ENCODE measurements at places on chromosomes 7 and 10. TPM values are rescaled to one million over a fixed set of nuclear protein-coding genes. Genes with fewer than 3 reads are reported as not detected.

- DNase-seq: no peak
Measured at GRCh38 chr7:13179775-13180523, 492.5 kb downstream of the ARL4A start.

DNA sequence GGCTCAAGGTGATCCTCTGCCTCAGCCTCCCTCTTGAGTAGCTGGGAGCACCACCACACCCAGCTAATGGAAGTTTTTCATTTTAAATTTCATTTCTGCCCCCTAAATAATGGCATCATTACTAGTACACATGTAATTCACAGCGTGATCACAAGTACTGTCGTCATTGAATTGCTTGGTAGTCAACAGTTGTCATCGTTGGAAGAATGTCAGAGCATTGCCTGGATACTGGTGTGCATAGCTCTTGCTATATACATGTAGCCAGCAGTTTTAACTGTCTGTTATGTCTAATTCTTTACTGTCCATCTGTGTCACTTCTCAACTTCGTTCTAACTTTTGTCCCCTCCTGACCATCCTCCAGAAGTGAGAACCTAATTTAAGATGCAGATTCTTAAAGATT is 62.1 kb downstream of the CRPPA start:
- DNase-seq: no peak

GRCh38 chr10:113132591-113133121 is 182.6 kb downstream of the TCF7L2 start:
- DNase-seq: no peak

DNA sequence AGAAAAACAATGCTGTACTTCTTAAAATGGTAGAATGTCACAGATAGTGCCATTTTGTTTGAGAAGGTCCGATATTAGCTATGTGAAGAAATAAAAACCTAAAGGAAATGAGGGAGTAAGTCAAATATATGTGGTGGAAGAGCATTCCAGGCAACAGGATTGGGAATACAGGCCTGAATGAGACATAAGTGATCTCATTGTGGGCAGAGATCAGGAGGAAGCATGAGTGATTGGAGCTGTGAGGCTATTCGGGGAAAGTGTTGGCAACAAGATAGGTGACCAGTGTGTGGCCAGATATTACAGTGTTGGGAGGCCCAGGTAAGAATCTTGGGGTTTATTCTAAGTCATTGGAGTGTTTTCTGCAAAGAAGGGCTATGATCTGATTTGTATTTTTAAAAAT is 41.3 kb upstream of the AGMO start:
- DNase-seq: no peak

GRCh38 chr7:55288070-55288824 is 76.9 kb upstream of the LANCL2 start:
- peak; percentile 53 for DNase-seq

DNA sequence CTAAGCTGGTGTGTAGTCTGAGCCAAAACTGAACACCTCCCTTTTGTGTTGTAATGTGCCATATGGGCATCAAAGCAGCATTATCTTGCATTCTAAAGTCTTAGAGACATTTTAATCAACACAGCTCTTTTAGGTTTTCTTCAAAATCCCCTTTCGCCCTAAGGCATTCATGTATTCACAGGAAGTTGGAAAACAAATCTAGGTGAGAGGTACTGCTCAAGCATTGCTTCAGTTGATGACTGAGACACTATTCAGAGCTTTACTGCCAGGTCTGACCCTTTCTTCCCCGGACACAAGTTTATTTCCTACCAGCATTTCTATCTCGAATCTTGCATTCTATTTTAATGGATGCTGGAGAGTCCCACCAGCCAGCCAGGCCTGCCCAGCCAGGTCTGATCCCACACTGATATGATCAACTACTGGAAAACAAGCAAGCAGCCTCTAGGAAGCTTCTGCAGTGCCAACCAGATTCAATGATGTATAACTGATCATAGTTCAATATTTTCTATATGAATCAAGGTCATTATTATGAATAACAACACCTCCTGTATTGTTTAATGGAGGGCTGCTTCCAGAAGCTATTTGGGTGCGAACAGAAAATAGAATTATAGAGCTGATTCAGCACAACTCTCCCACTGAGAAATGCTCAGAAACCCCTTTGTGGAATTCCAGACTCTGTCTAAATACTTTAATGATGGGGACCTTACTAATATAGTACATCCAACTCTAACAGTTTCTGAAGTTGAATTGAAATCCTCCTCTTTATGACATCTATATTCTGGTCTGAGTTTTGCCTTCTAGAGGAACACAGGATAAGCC is 4.0 kb upstream of the BRAF start:
- no peak for DNase-seq

DNA sequence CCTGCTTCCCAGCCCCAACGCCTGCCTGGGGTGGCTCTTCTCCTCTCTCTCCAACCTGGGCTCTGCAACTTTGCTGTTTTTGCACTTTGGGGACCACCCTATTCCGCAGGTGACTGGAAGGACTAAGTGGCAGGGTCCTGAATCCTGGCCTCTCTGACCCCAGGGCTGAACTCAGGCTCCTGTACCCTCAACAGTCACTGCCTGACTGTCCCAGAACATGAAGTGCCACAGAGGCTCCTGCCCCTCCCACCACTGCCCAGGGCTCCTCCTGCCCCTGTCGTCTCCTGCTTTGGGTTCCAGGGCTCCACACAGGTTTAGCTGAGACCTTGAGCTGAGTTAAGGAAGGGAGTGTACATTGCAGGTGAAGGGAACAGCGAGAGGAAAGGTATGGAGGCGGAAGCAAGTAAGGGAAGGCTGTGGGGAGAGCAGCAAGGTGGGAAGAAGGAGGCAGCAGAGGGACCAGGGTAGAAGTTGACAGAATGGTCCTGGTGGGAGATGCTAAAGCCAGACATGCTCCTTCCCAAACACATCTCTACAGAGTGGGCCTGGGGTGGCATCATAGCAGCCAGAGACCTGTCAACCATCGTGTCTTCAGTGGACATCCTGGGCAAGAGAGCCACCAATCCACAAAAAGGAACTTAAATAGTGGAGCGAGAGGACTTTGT is 5.7 kb upstream of the GRID1 start:
- no peak for DNase-seq

- DNase-seq: no peak
Measured at GRCh38 chr10:44725404-44725803, 185.7 kb upstream of the TMEM72 start.

DNA sequence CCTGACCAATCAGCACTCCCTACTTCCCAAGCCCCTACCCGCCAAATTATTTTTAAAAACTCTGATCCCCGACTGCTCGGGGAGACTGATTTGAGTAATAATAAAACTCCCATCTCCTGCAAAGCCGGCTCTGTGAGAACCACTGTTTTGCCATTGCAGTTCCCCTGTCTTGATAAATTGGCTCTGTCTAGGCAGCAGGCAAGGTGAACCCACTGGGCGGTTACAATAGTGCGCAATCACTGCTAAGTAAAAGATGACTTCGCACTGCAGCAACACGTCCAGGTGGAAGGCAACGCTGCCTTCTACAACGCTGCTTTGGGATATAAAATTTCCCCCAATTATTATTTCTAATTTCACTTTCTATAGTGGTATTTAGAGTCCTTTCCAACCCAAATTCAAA is 8.9 kb downstream of the SLC37A3 start:
- DNase-seq: no peak

- no peak for DNase-seq
Measured at GRCh38 chr10:31508882-31509281, 189.9 kb downstream of the ZEB1 start.

The ATRNL1 gene
- total RNA-seq: 419 TPM
